ENCODE measurements at places on chromosomes 3 and 15.

DNA sequence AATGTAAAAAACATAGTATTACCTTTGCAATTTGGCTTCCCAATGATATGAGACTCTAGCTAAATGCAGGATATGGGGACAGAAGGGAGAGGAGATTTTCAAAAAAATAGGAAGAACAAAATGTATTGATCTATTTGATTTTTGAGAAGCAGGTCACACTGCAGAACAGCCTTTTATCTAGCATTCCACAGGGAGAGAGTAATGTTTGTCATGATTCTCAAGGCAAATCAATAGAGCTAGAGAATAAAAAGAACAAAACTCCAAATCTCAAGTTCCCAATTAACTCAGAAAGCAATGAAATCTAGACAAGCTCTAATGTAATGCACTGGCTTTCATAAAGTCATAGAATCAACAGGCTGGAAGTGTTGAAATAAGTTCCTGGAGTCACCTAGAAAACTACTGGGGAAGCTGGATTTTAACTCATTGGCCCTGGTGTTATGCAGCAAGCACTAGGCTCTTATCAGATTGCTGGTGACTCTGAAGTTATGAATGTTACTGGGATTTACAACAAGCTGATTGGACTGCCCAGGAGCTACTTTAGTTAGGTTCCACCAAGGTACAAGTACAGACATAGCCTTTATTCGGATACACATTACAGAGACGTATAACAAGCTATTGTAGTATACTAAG is 442.8 kb downstream of the FGF12 start:
- no peak for DNase-seq

DNA sequence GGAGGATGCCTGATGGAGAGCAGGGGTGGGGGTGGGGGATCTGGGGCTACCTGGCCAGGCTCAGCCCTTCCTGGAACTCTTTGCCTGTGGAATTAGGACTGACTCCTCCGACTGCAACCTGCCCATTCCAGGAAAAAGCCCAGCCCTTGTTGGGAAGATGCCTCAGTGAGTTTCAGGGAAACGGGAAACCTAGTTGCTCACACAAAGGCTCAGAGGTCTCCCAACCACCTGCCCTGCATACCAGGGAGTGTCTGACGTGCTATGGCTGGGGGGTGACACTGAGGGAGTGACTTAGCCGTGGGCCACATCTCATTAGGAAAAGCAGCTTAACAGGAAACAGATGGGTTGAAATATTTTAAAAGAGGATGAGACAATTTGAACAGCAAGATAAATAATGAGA is 27.9 kb downstream of the CYP8B1 start:
- no peak for DNase-seq

- no peak for DNase-seq
Measured at GRCh38 chr3:57681691-57682090, 11.2 kb downstream of the DENND6A start.

GRCh38 chr3:56876916-56877315 is 75.2 kb upstream of the ARHGEF3 start:
- no peak for DNase-seq

- DNase-seq = no peak
Measured at GRCh38 chr15:78249131-78249530, 14.8 kb upstream of the ACSBG1 start.

GRCh38 chr3:124333931-124334640 is 342.2 kb upstream of the ROPN1 start:
- no peak for DNase-seq

DNA sequence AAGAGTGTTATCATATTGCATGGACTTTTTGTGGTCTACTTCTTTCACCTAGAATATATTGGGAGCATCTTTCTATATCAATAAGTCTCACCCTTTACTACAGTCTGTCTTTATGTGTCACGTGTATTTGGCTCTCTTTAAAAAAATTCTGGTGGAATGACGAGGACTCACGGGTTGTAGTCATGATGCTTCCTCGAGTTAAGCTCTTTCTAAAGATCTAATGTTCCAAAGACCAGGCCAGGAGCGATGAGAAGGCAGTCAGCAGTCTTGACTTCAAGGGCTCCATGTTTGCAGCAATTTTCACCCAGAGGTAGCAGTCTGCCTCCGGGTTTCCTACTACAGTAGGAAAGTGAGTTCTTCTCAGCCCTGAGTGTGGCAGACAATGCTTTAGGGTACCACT is 88.9 kb downstream of the FRMD4B start:
- DNase-seq = no peak

Measured in osteoblast (primary cell).